ENCODE measurements at places on chromosomes 6 and 20.

- DNase-seq, result no peak
Observed at GRCh38 chr20:32357375-32357868, 709 bp upstream of the ASXL1 start.

GRCh38 chr6:2665146-2666070, 85.3 kb downstream of the MYLK4 start:
- no peak for DNase-seq

DNA sequence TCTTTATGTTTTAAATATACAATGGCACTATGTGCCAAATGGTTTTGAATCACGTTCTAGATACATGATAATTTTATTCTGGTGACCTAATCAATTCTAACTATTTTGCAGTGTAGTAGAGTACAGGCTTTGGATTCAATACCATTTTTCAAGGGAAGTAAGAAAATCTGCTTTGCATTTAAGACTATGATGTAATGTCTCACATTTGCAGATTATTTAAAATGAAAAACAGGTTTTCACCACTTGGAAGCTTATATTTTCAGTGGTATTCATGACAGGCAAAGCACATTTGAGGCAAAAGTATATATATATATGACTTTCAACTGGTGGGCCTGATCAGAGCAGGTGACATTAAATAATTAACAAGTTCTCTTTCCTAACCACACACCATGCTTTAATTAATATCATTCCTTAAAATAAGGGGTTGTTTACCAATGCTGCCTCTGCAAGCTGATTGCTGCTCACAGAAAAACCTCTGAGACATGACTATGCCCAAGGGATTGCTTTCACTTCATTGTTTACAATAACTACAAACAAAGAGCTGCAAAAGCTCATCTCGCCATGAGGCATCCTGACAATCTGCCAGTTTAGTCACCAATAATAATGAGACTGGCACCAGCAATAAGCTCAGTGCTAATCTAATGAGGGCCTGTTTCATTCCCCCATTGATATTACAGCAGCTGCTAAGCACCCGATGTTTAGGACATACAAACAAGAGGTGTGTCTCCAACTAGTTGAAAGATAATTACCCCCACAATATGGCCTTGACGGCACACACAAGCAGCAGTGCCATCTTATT, 1176.0 kb upstream of the GJE1 start:
- no peak for DNase-seq

DNA sequence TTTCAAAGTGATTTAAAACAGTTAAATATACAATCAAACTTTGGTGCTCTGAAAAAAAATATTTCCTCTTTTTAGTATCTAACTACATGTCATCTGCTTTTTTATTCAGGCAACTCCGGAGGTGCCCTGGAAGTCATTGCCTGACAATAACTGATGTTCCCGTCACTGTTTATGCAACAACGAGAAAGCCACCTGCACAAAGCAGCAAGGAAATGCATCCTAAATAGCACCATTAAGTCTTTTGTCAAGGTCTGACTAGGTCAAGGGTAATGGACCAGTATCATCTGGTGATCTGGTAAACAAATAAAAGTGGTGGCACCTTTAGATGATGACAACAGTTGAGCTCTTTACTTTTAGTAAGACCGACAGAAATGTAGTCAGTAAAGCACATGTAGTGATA, 13.2 kb downstream of the FAM229B start:
- DNase-seq, result no peak

- no peak for DNase-seq
Observed at GRCh38 chr6:100447081-100447899, 17.4 kb downstream of the SIM1 start.

- DNase-seq, result no peak
Observed at GRCh38 chr6:36177166-36177565, 19.4 kb upstream of the BRPF3 start.

GRCh38 chr6:44115866-44116265, 11.4 kb downstream of the MRPL14 start:
- DNase-seq, result no peak

DNA sequence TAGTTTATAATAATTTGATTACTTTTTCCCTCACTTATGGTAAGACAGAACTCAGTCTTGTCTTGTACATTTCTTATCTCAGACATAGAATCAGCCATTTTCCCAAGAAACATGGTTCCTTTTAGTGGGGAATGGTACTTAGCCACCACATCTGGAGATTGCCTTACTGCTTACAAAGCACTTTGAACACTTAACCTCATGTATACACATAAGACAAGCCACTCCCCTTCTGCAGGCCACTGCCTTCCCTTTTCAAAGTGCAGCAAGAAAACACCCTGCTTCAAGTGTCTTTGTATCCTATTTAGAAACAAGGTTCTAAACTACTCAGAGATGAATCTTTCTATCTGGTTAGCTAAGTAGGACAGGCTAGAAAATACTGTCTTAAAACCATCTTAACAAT, 159.2 kb downstream of the UBE3D start:
- DNase-seq, result no peak

DNA sequence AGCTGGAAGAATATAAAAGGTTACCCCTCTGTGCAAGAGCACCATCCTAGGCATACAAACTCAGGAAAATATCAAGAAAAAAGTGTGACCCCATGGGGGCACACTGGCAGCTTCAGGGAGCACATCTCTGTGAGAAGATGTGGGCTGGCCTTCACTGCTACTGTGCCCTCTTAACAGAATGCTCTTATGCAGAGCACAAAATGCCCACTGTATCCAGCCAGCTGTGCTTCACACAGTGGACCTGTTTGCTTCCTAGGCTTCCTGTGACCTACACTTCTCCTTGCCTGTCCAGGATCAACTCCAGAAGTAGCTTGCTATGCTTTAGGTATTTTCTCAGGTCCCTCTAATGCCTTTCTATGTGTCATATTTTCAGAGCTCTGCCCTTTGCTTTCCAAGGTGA, 380.2 kb upstream of the MMS22L start:
- no peak for DNase-seq

GRCh38 chr20:62377615-62378178, 9.2 kb upstream of the RPS21 start:
- DNase-seq, result no peak

All from C1 segment of cervical spinal cord (tissue), 14 donors.